ENCODE measurements at places on chromosomes 1 and 21. TPM values are rescaled to one million over a fixed set of nuclear protein-coding genes. Genes with fewer than 3 reads are reported as not detected.

The ERRFI1 gene
- 14.9 TPM for total RNA-seq

The TFAP2E gene
- not detected for total RNA-seq

The GPR52 gene
- 0.23 TPM for total RNA-seq

The LRRC38 gene
- 0.38 TPM for total RNA-seq

The CBR1 gene
- 134 TPM for total RNA-seq

The ID3 gene
- 12.9 TPM for total RNA-seq

The AMPD1 gene
- not detected for total RNA-seq

The THEM4 gene
- total RNA-seq: 9.1 TPM
